H1 (cell line): ENCODE measurements at places on chromosomes 6 and 20.

DNA sequence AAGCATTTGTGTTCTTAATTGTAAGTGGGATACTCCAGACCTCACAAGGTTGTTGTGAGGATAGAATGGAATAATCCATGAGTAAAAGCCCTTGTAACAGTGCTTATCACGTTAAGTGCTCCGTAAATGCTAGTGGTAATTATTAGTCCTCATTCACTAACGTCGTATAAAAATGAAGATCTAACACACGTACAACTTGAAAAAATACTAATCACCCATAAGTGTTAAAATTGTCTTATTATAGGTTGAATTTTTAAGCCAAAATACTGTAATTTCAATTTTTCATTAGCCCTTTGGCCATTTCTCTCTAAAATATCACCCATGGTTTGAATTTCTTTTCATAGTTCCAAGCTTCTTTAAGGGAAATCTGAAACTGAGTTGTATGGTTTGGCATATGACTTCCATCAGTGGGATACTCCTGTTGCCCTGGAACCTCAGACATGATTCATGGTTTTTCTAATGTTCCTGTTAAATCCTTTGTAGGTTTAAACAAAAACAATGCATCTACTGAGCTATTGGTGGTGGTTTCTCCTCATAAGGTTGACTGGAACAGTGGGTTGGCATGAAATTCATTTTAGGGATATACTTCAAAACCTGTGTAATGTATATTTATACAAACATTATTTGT is 19.1 kb downstream of the XRN2 start:
- DNase-seq, result no peak

GRCh38 chr6:135231469-135231844 is 50.3 kb downstream of the MYB start:
- DNase-seq, result no peak

- no peak for DNase-seq
Measured at GRCh38 chr6:123808556-123808955, 4.9 kb downstream of the NKAIN2 start.

DNA sequence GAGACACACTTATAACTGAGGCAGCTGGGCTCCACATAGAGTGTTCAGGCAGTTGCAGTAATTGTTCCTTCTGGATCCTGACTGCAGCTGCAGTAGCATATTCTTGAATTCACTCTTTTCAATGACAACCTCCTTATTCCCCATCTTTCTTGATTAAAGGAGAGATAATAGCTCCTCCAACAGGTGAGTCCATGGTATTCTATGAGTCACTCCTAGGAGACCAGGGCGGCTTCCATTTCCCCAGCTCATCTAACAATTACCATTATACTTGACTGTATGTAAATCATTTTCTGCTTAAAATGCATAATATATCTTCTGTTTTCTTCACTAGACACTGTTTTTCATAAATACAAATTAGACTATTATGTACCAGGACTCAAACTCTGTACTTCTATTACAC is 62.4 kb downstream of the TENT5A start:
- no peak for DNase-seq

DNA sequence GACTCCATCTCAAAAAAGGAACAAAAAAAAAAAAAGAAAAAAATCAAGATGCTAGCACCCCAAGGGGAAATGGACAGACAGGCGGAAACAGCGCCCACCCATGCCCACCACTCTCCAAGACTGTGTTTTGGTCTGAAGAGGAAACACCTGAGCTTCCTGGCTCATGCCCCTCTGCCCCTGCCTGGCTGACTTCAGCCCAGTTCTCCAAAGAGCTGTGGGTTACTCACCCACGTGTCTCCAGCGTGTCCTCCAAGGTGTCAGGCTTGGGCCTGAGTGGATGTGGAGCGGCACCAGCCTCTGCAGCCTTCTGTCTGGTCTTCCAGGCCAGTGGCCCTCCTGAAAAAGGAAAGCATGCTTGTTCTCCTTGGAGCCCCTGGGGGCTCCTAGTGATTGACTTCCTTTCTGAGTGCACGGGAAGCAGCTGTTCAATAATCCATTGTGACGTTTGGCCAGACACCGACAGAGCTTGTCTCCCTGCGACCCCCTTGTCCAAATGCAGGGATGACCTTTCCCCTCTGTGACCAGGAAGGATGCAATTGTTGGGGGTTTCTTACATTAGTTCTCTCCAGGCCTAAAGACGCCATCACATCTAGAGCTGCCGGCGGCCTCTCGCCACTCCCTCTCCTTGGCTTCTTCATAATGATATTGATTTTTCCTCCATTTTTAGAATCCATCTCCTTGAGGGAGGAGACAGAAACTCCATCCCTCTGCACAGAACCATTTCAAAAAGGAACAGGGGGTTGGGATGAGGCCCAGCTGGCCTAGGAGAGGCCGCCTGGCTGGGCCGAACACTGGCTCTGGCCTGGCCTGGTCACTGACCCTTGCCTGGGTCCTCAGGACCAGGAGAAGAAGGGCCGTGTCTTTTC is 58.4 kb downstream of the ADNP start:
- DNase-seq, result no peak

- no peak for DNase-seq
Measured at GRCh38 chr6:3794092-3794491, 42.6 kb upstream of the PXDC1 start.

- DNase-seq, result no peak
Measured at GRCh38 chr6:5128351-5128750, 43.2 kb downstream of the PPP1R3G start.

GRCh38 chr6:163249651-163250101 is 164.8 kb upstream of the QKI start:
- DNase-seq, result no peak
